GM12864 (cell line): ENCODE measurements at places on chromosomes 6 and 20.
A peak's percentile ranks its signal among the peaks of the same experiment; 100 is the strongest.

- no peak for DNase-seq
Measured at GRCh38 chr6:45590696-45591184, 213.0 kb upstream of the SUPT3H start.

GRCh38 chr20:38617011-38617829 is 15.6 kb downstream of the ARHGAP40 start:
- no peak for DNase-seq

DNA sequence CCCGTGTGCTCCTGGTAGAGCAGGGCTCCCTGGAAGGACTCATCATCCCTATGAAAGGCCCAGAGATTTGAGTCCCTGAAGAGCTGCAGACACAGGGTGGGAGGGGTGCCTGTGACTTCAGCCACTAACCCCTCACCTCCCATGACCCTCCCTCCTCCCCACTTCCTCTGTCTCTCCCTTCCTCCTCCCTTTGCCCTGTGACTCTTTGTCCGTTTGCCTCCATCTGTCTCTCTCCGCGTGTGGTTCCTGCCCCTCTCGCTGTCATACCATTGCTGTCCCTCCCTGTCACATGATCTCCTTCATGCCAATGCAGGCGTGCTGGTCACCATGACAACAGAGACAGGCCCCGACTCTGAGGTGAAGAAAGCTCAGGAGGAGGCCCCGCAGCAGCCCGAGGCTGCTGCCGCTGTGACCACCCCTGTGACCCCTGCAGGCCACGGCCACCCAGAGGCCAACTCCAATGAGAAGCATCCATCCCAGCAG is 19.0 kb downstream of the EPB41L1 start:
- DNase-seq, result no peak

GRCh38 chr20:2524709-2525506 is 11.5 kb upstream of the TMC2 start:
- DNase-seq, result no peak

DNA sequence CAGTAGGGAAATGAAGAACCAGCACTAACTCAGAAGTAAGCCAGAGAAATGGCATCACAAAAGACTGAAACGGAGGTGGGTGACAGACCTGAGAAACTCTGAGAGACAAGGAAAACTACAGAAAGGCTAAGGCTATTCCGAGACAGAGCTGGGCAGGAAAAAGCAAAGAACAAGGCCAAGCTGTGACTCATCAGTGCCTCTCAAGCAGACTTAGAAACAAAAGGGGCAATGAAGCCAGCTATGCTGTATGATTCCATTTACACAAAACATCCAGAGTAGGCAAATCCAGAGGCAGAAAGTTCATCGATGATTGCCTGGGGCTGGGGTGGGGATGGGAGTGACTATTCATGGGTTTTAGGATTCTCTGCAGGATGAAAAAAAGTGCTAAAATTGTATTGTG is 50.0 kb downstream of the SLC23A2 start:
- no peak for DNase-seq

DNA sequence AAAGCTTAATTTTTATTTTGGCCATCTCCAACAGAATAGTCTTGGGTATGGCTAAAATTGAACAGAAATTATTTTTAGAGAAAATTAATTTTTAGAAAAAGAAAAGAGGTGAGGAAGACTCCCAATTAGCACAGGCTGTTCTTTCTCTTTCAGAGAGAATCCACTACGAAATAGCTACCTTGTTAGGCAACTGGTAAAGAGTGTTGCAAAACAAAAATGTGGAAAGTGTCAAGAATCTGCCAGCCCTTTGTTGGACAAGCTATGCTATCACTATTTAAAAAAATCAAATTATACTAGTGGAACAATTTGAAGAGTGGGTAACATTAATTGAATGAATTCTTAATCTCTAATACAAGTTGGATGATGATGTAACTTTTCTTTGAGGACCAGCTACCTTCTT is 19.2 kb upstream of the ZSCAN9 start:
- DNase-seq, result no peak

GRCh38 chr6:41589223-41589622 is 43.0 kb downstream of the FOXP4 start:
- DNase-seq, result no peak

- no peak for DNase-seq
Measured at GRCh38 chr6:157244780-157245179, 78.5 kb downstream of the TMEM242 start.

- DNase-seq, result no peak
Measured at GRCh38 chr6:112651239-112651638, 304.1 kb downstream of the RFPL4B start.

DNA sequence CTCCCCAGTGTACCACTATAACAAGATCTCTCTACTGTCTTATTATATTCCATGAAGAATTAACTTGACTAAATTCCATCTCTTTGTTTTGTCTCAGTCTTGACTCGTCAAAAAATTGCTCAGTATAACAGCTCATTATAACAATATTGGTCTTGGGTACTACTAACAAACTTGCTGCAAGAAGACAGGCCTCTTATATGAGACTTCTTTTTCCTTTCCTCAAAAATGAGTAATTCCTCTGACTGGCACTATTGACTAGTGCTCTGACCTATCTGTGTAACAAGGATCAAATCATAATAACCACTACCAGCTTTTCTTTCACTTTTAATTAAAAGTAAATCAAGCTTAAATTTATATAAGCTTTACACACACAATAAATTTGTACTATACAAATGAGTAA is 91.3 kb upstream of the THEMIS start:
- DNase-seq, result no peak

- DNase-seq, result no peak
Measured at GRCh38 chr6:138719744-138720143, 53.8 kb upstream of the CCDC28A start.

- DNase-seq, result no peak
Measured at GRCh38 chr6:54473328-54473727, 165.1 kb downstream of the TINAG start.

DNA sequence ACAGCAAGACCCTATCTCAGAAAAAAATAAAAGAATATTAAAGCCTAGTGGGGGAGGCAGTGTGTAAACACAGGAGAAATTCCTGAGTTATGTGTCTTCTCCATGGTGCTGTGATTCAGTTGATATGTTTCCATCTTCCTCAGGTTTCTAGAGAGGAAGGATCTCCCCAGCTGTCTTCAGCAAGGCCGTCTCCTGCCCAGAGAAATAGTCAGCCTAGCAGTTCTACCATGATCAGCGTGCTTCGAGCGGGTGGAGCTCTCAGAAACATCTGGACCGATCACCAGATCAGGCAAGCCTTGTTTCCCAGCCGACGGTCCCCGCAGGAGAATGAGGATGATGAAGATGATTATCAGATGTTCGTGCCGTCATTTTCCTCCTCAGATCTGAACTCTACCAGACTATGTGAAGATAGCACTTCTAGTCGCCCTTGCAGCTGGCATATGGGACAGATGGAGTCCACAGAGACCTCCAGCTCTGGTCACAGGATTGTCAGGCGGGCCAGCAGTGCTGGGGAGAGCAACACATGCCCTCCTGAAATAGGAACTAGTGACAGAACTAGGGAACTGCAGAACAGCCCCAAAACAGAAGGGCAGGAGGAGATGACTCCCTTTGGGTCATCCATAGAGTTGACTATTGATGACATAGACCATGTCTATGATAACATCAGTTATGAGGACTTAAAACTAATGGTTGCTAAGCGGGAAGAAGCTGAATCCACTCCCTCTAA is 34.9 kb upstream of the MTHFD1L start:
- DNase-seq, result no peak

- no peak for DNase-seq
Measured at GRCh38 chr6:63452125-63452524, 120.2 kb upstream of the LOC128125822 start.

DNA sequence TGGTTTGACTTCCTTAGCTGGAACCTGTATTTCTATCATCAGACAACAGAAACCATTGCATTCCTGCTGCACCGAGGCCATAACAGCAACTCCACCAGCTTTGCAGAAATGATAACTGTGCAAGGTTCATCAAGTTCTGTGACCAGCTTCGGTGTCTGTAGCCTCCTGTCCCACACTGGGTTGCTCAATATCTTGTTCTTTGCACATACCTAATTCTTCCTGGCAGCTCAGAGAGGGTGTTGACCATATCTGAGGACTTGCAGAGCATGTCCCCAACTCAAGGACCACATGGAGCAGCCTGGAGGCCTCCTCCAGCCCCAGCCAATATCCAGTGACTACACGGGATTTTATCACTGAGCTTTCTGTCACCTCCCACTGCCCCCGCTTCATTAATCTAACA is 59.3 kb upstream of the SCAF8 start:
- no peak for DNase-seq

GRCh38 chr6:163395122-163395830 is 19.2 kb upstream of the QKI start:
- DNase-seq, result no peak

- no peak for DNase-seq
Measured at GRCh38 chr20:63085151-63085861, 78.5 kb upstream of the BHLHE23 start.

- peak; percentile 16 for DNase-seq
Measured at GRCh38 chr6:149922642-149923326, at the start of gene RAET1G. Gene RAET1G (minus strand): TSS chr6:149923121. CDS start chr6:149923010, 111 bp downstream.

DNA sequence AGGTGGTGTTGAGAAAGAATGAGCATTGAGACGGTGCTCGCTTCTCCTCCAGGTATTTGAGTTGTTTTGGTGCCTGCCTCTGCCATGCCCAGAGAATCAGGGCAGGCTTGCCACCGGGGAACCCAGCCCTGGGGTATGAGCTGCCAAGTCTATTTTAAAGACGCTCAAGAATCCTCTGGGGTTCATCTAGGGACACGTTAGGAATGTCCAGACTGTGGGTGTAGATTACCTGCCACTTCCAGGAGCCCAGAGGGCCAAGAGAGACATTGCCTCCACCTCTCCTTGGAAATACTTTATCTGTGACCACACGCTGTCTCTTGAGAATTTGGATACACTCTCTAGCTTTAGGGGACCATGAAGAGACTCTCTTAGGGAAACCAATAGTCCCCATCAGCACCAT is 28.3 kb downstream of the SAYSD1 start:
- no peak for DNase-seq

DNA sequence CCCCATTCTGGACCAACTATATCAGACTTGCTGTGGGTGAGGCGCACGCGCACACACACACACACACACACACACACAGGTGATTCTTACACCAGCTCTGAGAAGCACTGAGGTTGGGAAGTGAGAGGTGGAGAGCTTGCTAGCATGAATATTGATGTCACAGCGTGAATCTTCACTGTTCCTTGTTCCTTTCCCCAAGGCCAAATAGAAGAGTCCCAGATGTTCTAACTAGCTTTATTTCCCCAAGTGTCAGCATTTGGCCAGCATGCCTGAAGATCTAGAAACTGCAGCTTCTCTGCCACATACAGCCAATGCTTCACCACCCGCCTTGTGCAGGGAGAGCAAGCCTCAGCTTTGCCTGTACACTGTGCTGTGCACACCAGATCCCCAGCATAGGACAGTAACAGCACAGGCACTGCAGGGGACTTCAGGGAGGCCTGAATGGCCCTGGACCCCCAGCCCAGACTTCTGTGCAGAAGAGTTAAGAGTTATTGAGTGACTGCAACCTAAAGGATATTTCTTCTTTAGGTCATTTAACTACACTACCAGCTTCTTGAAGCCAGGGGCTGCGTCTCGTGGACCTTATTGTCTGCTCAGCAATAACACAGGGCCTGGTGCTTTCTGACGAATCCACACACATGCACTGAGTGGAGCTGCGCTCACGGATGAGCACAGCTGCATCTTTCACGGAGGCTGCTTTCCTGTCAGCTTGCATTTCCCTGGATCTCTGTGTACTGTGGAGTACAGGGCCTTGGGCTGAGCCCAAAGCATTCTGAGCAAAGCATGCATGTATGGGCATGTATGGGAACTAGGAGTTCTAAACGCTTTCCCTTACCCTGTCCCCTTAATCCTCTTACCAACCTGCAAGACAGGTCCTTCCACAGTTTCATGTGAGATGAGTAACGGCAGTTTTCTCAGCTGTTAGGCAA is 13.9 kb upstream of the CD93 start:
- no peak for DNase-seq

DNA sequence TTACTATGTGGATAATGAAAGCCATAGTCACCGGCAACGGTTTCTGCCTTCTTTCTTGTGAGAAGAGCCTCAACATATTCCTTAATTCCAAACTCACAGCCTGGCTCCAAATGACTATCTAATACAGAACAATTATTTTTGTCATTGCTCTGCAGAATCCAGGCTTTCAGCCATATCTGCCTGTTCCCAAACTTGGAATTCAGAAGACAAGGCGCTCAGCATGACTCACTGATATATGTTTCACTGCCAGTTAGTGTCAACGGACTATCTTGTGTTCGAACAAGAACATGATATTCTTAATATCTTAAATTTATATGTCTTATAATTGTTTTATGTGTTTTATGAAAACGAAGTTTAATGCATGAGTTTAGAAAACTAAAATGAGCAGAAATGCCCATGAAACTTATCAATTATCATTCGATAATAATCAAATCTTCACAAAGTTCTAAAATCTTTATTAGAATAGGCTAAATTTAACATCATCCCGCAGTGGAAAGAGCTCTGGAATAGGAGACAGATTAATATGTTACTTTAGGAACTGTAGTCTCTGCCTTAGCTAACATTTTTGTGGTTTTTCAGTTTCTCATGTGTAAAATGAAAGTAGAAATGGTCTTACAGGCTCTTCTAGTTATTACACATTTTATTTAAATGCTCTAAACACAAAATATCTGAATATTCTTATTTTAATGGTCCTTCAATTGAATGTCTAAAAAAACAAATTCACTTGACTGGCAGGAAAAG is 669.3 kb upstream of the GJE1 start:
- no peak for DNase-seq

GRCh38 chr20:33686984-33687366 is 790 bp upstream of the E2F1 start:
- DNase-seq, result no peak

- DNase-seq, result no peak
Measured at GRCh38 chr6:56278171-56278591, 30.8 kb upstream of the COL21A1 start.

DNA sequence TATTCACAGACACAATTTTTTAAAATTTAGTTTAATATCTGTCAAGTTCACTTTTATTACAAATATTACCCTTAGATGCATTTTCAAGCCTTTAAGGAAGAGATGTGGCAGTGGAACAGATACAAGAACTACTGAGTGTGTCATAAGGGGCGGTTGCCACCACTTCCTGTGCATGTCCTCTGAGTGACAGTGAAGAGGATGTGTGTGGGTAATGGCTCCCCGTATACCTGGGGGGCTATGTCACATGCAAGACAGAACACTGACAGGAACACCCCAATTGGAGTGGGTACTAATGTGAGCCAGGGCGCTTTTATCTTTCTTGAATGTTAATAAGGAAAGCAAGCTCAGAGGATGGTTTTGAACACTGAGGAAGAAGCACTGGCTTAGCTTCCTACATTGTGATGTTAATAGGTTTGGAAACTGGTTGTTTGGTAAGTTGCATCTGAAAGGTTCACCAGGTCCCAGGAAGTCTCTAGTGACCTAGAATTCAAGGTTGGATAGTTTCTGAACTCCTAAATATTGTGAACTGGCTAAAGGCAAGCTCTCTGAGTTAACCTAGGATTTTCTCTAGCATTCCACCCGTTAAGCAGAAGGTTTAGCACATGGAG is 83.4 kb upstream of the ASF1A start:
- DNase-seq, result peak; percentile 47

DNA sequence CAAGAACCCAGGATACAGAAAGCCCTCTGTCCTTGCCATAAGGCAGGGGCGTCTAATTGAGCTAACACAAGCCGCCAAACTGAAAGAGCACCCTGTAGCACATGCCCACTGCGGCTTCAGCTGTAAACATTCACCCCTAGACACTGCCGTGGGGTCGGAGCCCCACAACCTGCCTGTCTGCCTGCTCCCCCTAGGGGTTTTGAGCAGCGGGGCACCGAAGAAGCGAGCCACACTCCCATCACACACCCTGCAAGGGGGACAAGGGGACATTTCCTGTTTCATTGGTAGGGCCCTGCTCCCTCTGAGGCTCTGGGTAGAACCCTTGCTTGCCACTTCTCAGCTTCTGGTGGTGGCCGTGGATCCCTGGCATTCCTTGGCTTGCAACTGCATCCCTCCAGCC is 45.2 kb upstream of the BCLAF1 start:
- no peak for DNase-seq
